ENCODE measurements at places on chromosomes 13 and 19.
A peak's percentile ranks its signal among the peaks of the same experiment; 100 is the strongest.

GRCh38 chr13:59236309-59236919 lies 927.3 kb downstream of the DIAPH3 start:
- H3K27me3 ChIP-seq, result no peaks in the 10 kb centered on the region
- no peak overlapping the region for H3K4me3 ChIP-seq
- DNase-seq, result no peak
- no peaks in the 10 kb centered on the region for H3K4me1 ChIP-seq

- H3K27me3 ChIP-seq, result no peaks in the 10 kb centered on the region
- no peaks in the 10 kb centered on the region for H3K36me3 ChIP-seq
- H3K4me1 ChIP-seq, result peaks cover 5% of the 10 kb centered on the region
- no peak overlapping the region for H3K4me3 ChIP-seq
- H3K27ac ChIP-seq, result no peak overlapping the region
These were observed 8.1 kb downstream of the STK11 start for GRCh38 chr19:1213391-1214286.

DNA sequence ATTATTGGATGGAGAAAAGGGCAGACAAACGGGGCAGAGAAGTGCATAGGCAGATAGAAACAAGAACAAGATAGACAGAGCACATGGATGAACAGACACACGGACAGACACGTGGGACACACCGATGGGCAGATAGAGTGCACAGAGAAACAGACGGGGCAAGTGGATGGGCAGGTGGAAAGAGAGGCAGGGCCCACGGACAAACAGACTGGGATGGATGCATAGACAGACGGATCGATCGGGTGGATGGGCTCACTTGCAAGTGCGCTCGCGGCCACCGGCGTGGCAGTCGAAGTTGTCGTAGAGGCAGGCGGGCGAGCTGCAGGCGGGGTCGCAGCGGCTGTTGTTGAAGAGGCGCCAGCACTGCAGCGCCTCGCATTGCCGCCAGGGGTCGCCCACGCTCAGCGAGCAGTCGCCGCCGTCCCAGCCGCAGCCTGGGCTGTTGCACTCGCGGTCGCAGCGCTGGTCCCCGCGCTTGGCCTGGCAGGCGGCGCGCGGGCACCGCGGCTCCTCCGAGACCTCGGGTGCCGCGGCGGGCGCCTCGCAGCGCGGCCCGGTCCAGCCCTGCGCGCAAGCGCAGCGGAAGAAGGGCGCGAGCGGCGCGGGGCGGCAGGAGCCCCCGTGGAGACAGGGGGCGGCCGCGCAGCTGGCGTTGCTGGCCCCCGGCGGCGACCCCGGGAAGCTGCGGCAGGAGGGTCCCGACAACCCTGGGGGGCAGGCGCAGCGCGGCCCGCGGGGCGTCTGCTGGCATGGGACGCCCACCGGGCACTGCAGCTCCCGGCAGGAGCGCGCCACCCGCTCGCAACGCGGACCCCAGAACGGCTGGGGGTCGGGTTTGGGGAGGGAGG lies 23.3 kb downstream of the NOTCH3 start:
- H3K4me3 ChIP-seq, result peak overlapping the region; percentile 27
- peak; percentile 95 for DNase-seq

GRCh38 chr13:33554919-33555791 lies 262.8 kb upstream of the RFC3 start:
- no peaks in the 10 kb centered on the region for H3K4me1 ChIP-seq
- H3K4me3 ChIP-seq, result no peak overlapping the region
- peak overlapping the region; percentile 68 for H3K27ac ChIP-seq
- peak; percentile 14 for DNase-seq

- H3K4me3 ChIP-seq, result no peak overlapping the region
- no peaks in the 10 kb centered on the region for H3K27me3 ChIP-seq
- no peak overlapping the region for H3K27ac ChIP-seq
- H3K36me3 ChIP-seq, result no peaks in the 10 kb centered on the region
These were observed 6.0 kb upstream of the KXD1 start for GRCh38 chr19:18551631-18552030.

- peak overlapping the region; percentile 38 for H3K4me3 ChIP-seq
- peaks cover 5% of the 10 kb centered on the region for H3K4me1 ChIP-seq
- DNase-seq, result no peak
- no peak overlapping the region for H3K27ac ChIP-seq
- peaks cover 67% of the 10 kb centered on the region for H3K27me3 ChIP-seq
These were observed 515 bp upstream of the C19orf67 start for GRCh38 chr19:14086098-14086497.

DNA sequence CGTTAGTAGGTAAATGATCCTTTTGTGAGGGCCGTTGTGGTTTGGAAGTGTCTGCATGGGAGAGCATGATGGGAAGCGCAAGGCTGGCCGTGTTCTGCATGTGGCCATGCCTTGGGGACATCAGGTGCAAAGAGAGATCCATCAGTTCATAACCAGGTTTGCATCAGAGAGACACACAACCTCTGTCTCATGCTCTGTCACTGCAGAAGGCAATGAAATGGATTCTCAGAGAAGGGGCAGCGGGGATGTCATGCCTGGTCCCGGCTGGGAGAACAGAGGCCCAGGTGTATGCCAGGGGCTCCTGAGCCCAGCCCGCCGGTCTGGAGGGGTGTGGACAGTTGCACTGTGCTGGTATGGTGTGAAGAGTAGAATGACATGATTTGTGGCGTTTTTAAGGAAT lies 60.2 kb downstream of the GGACT start:
- H3K27me3 ChIP-seq, result no peaks in the 10 kb centered on the region
- DNase-seq, result no peak
- no peak overlapping the region for H3K4me3 ChIP-seq
- H3K4me1 ChIP-seq, result peaks cover 17% of the 10 kb centered on the region
- H3K36me3 ChIP-seq, result no peaks in the 10 kb centered on the region
- no peak overlapping the region for H3K27ac ChIP-seq

DNA sequence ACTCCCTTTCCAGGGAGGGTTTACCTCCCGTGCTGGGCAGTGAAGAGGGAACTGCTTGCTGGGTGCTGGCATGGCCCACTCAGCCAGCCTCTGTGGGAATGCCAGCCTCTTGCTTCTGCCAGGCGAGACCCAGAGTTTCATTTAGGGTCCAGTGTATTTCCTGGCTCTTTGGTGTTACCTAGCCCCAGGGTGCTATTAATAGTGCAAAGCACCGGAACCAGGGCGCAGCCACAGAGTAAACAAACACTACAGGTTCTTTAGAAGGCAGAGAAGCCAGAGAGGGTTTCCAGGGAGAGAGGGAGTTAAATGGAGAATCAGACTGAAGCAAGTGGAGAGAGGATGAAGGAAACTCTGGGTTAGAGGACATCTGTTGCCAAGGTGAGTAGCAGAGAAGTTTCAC lies 74.9 kb upstream of the SPATA13 start:
- no peak for DNase-seq
- H3K4me3 ChIP-seq, result no peak overlapping the region
- H3K27ac ChIP-seq, result no peak overlapping the region
- no peaks in the 10 kb centered on the region for H3K36me3 ChIP-seq
- H3K4me1 ChIP-seq, result peaks cover 53% of the 10 kb centered on the region

DNA sequence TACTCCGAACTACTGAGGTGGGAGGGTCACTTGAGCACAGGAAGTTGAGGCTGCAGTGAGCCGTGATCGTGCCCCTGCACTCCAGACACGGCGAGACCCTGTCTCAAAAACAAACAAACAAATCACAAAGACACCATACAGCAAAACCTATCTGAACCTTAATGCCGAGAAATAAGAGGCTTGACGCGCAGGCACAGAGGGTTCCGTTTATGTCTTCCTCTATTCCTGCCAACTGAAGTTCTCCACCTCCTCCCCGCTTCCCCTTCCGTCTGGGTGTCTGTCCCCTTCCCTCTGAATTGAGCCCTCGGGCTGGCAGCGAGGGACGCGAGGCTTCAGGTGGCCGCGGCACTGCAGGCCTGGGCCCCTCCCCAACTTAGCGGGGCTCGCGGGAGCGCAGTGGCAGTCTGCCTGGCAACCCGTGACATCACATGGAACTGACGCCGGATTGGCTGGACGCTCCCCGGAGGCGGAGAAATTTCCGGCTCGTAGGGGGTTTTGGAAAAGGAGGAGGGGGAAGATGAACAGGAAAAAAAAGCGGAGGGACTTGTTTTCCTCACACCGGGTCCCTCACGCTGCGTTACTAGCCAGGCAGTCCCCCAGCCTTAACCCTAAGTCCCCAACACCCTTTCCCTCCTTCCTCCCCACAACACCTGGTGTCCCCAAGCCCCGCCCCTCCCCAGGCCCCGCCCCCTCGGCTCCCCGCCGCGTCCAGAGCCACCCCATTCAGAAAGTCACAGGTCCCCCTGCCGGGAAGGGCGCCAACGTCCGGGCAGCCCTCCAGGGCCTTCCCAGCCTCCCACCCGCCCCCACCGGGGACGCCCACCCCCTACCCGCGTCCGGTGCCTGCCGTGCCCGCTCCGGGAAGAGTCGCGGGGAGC lies 1.1 kb upstream of the MYBPC2 start:
- peaks cover 42% of the 10 kb centered on the region for H3K27me3 ChIP-seq
- peak; percentile 93 for DNase-seq
- no peak overlapping the region for H3K27ac ChIP-seq
- H3K4me3 ChIP-seq, result peak overlapping the region; percentile 68

DNA sequence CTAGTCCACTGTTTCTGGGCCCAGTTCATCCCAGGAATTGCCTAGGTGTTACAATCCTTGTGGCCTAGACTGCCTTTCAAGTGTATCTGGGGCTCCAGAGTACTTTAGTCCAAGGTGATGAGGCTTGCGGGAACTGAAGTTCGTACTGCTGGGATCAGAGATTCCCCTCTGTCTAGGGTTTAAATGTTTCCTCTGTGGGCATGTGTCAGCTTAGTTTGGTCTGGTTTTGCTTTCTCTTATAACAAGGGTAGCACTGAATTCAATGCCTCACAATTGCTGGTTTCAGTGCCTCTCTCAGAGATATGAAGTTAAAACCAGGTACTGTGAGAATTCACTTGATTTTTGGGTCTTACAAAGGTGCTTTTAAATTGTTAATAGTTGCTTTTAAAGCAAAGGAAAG lies 30.8 kb downstream of the RGCC start:
- no peaks in the 10 kb centered on the region for H3K27me3 ChIP-seq
- no peak for DNase-seq
- no peaks in the 10 kb centered on the region for H3K36me3 ChIP-seq
- no peak overlapping the region for H3K4me3 ChIP-seq
- no peaks in the 10 kb centered on the region for H3K4me1 ChIP-seq
- H3K27ac ChIP-seq, result no peak overlapping the region

- H3K4me1 ChIP-seq, result no peaks in the 10 kb centered on the region
- H3K27me3 ChIP-seq, result no peaks in the 10 kb centered on the region
- no peak overlapping the region for H3K4me3 ChIP-seq
- peaks cover 73% of the 10 kb centered on the region for H3K36me3 ChIP-seq
- H3K27ac ChIP-seq, result no peak overlapping the region
- DNase-seq, result no peak
These were observed 38.8 kb downstream of the SUCLA2 start for GRCh38 chr13:47962237-47962636.

GRCh38 chr19:18589380-18590272 lies 1.0 kb downstream of the REX1BD start:
- H3K27me3 ChIP-seq, result peaks cover 10% of the 10 kb centered on the region
- H3K4me1 ChIP-seq, result peaks cover 10% of the 10 kb centered on the region
- no peaks in the 10 kb centered on the region for H3K36me3 ChIP-seq
- H3K27ac ChIP-seq, result peak overlapping the region; percentile 66

- H3K27me3 ChIP-seq, result no peaks in the 10 kb centered on the region
- H3K27ac ChIP-seq, result no peak overlapping the region
- no peaks in the 10 kb centered on the region for H3K36me3 ChIP-seq
- H3K4me1 ChIP-seq, result no peaks in the 10 kb centered on the region
These were observed 309.4 kb upstream of the KLF12 start for GRCh38 chr13:74443631-74444030.

- H3K27me3 ChIP-seq, result no peaks in the 10 kb centered on the region
- no peak overlapping the region for H3K4me3 ChIP-seq
- DNase-seq, result no peak
- no peak overlapping the region for H3K27ac ChIP-seq
- H3K36me3 ChIP-seq, result no peaks in the 10 kb centered on the region
These were observed 21.3 kb upstream of the ZBTB7A start for GRCh38 chr19:4087787-4088679.

- H3K4me3 ChIP-seq, result no peak overlapping the region
- peaks cover 26% of the 10 kb centered on the region for H3K4me1 ChIP-seq
- no peak overlapping the region for H3K27ac ChIP-seq
- H3K36me3 ChIP-seq, result no peaks in the 10 kb centered on the region
- H3K27me3 ChIP-seq, result no peaks in the 10 kb centered on the region
- DNase-seq, result no peak
These were observed 4.0 kb downstream of the FXYD3 start for GRCh38 chr19:35119578-35120155.

DNA sequence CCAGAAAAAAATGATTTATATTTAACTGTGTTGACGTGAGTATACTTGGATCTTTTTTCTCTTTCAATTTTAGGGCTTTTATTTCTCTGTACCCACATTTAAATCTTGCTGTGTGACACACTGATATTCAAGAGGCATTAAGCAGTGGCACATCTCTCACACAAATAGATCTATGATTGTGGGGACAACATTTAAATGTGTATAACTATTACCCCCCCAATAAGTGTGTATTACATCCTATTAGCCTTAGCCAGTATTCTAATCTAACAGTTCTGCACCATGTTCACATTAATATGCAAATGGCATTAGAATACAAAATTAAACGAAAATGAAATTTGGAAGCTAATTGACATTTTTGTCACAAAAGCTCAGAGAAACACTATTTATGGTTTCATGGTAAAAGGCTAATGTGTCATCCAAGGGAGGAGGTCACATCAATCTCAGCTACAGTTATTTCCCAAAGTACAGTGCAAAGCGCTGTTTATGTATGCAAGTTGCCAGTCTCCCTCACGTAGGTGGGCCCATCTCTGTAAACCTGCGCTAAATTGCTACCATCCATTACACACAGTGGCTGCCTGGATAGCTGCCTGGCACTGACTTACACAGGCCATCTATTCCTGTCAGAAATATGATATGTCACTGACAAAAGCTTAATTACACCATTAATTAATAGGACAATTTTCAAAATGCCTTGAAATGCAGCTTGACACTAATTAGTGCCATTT lies 984.7 kb upstream of the PCDH9 start:
- no peaks in the 10 kb centered on the region for H3K36me3 ChIP-seq
- no peak overlapping the region for H3K27ac ChIP-seq
- no peaks in the 10 kb centered on the region for H3K27me3 ChIP-seq
- DNase-seq, result no peak
- H3K4me1 ChIP-seq, result no peaks in the 10 kb centered on the region

DNA sequence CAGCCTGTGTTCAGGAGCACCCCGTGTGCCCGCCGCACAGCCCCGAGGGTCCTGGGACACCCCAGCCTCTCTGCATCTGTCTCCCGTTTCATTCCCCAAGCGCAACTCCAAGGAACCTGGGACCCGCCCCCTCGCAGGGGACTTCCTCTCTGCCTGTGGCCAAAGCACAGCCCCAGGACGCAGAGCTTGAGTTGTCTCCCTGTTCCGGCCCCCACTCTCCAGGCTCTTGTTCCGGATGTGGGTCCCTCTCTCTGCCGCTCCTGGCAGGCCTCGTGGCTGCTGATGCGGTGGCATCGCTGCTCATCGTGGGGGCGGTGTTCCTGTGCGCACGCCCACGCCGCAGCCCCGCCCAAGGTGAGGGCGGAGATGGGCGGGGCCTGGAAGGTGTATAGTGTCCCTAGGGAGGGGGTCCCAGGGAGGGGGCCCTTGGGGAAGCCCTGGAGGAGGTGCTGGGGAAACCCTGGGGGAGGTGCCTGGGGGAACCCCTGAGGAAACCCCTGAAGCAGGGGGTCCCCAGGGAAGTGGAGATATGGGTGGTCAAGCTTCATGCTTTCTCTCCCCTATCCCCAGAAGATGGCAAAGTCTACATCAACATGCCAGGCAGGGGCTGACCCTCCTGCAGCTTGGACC lies 1.3 kb downstream of the HCST start:
- no peak overlapping the region for H3K27ac ChIP-seq
- H3K4me3 ChIP-seq, result peak overlapping the region; percentile 37
- peaks cover 29% of the 10 kb centered on the region for H3K27me3 ChIP-seq
- no peaks in the 10 kb centered on the region for H3K4me1 ChIP-seq
- no peaks in the 10 kb centered on the region for H3K36me3 ChIP-seq

GRCh38 chr13:53045189-53045588 lies 16.6 kb downstream of the OLFM4 start:
- H3K36me3 ChIP-seq, result no peaks in the 10 kb centered on the region
- no peaks in the 10 kb centered on the region for H3K27me3 ChIP-seq
- no peak overlapping the region for H3K27ac ChIP-seq
- H3K4me3 ChIP-seq, result no peak overlapping the region
- H3K4me1 ChIP-seq, result peaks cover 25% of the 10 kb centered on the region
- no peak for DNase-seq

Measured in neural progenitor cell (in vitro differentiated cells).